ENCODE measurements at places on chromosomes 13 and 19. TPM values are rescaled to one million over a fixed set of nuclear protein-coding genes. Genes with fewer than 3 reads are reported as not detected.

GRCh38 chr13:51451134-51451466, 1.7 kb downstream of the INTS6 start:
- DNase-seq = no peak

GRCh38 chr13:108069521-108070210, 145.7 kb downstream of the LIG4 start:
- DNase-seq = no peak

DNA sequence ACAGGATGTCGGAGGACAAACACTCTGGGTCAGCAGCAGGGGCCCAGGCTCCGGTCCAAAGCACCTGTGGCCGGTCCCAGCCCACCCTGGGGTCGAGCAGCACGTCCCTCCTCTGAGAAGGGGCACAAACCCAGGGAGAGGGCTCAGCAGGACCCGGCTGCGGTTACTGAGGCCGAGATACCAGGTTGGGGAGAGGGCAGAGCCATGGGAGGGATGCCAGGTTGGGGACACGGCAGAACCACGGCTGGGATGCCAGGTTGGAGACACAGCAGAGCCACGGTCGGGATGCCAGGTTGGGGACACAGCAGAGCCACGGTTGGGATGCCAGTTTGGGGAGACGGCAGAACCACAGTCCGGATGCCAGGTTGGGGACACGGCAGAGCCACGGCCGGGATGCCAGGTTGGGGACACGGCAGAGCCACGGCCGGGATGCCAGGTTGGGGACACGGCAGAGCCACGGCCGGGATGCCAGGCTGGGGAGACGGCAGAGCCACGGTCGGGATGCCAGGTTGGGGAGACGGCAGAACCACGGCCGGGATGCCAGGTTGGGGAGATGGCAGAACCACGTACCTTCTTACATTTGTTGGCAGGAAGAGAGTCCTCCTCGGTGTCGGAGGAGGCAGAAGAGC, 18.5 kb downstream of the MIER2 start:
- no peak for DNase-seq

DNA sequence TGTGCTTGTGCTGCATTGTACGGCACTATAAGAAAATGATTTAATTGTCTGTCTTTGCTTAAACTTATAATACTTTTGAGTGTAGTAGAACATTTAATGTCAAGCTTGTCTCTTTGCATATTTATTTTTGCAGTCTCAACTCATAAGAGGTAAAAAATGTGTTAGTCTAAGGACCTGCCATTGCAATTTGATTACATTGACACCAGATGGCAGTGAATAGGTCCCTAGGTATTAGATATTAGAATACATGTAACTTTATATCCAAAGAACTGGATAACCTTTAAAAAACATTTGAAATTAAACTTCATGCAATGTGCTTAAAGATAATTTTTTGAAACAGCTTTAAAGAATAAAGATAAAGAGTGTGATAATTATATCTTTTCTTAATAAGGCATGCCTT, 1421.3 kb downstream of the OLFM4 start:
- no peak for DNase-seq

- no peak for DNase-seq
Measured at GRCh38 chr13:67200183-67200582, 30.0 kb downstream of the PCDH9 start.

The CCDC169 gene
- not detected for total RNA-seq

The THSD8 gene
- not detected for total RNA-seq

The SMAD9 gene
- total RNA-seq = not detected

DNA sequence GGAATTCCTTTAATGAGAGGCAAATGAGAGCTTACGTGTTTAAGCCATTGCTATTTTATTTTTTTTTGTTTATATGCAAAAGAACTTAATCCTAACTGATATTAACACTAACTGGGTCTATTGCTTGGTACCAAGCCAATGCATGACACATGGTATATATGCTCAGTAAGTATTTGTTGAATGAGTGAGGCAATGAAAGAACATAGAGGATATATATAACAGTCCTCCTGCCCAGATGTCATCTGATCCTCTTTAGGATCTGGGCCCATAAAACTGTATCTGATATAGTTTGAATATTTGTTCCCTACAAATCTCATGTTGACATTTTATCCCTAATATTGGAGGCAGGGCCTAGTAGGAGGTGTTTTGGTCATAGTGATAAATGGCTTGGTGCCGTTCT, 13.0 kb upstream of the ALOX5AP start:
- no peak for DNase-seq

The FUT6 gene
- total RNA-seq = not detected

The KCTD4 gene
- total RNA-seq = not detected

GRCh38 chr13:95237310-95237870, 63.9 kb downstream of the ABCC4 start:
- DNase-seq = no peak

- no peak for DNase-seq
Measured at GRCh38 chr13:79989217-79989661, 351.7 kb downstream of the SPRY2 start.

Data from CD8-positive, alpha-beta T cell (primary cell).